Panc1 (cell line): ENCODE measurements at places on chromosomes 2 and 18. TPM values are rescaled to one million over a fixed set of nuclear protein-coding genes. Genes with fewer than 3 reads are reported as not detected.
A peak's percentile ranks its signal among the peaks of the same experiment; 100 is the strongest.

The GCA gene
- total RNA-seq = 21.3 TPM

The MARCO gene
- total RNA-seq = 0.26 TPM

The SLC5A7 gene
- not detected for total RNA-seq

The CACNB4 gene
- total RNA-seq = 1.7 TPM

DNA sequence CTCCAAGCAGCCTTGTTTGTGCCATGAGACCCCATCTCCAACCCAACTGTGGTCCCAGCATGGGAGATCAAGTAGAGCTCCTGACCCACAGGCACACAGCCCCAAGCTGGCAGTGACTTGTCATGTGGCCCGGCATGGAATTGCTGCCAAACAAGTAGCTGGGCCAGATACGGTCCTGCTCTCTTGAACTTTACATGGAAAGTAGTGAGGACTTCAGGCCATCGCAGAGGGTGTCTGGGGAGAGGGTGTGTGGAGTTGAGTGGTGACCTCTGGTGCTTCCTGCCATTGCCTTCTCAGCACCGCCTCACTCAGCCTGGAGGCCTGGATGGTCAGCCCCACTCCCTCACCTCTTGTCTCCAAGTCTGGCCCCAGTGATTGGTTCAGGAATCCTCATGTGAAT lies 10.9 kb upstream of the SLC4A3 start:
- no peaks in the 10 kb centered on the region for H3K27me3 ChIP-seq
- DNase-seq = no peak
- H3K4me1 ChIP-seq = no peaks in the 10 kb centered on the region
- H3K27ac ChIP-seq = no peak overlapping the region
- no peak overlapping the region for H3K4me3 ChIP-seq

GRCh38 chr2:70523996-70524965 lies 29.3 kb downstream of the TGFA start:
- H3K4me1 ChIP-seq = no peaks in the 10 kb centered on the region
- peaks cover 5% of the 10 kb centered on the region for H3K27me3 ChIP-seq
- no peaks in the 10 kb centered on the region for H3K36me3 ChIP-seq
- DNase-seq = no peak

DNA sequence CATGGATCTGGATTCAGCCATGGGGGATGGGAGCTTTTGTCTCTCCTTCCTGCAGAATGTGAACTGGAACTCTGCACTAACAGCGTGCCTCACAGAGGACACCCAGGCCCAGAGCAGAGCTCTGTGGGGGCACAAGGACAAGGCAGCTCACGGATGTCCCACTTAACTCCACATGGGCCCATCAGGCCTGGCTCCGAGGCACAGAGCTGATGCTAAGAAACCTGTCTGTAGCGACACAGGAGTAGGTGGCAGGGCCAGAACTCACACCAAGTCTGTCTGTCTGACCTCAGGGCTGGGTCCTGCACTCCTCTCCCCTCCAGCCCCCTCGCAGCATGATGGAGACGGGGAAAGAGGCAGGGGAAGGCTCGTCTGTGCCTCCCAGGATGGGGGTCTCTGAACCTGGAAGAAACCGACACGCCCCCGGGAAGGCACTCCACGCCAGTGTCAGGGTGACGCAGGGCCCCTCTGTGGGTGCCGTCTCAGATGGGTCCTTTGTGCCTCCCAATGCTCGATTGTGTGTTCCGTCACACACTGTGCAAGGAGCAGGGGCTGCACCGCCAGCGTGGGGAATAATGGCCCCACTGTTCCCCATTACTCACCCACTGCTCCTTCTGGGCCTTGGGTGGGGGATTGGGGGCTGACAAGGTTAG lies 36.6 kb downstream of the FAM178B start:
- DNase-seq = no peak
- no peak overlapping the region for H3K4me3 ChIP-seq
- no peaks in the 10 kb centered on the region for H3K27me3 ChIP-seq
- no peaks in the 10 kb centered on the region for H3K36me3 ChIP-seq
- no peaks in the 10 kb centered on the region for H3K4me1 ChIP-seq

- no peak overlapping the region for H3K4me3 ChIP-seq
- H3K36me3 ChIP-seq = no peaks in the 10 kb centered on the region
- no peak overlapping the region for H3K27ac ChIP-seq
- no peaks in the 10 kb centered on the region for H3K4me1 ChIP-seq
- DNase-seq = no peak
These were observed 455.8 kb downstream of the SETBP1 start for GRCh38 chr18:45136381-45137086.

DNA sequence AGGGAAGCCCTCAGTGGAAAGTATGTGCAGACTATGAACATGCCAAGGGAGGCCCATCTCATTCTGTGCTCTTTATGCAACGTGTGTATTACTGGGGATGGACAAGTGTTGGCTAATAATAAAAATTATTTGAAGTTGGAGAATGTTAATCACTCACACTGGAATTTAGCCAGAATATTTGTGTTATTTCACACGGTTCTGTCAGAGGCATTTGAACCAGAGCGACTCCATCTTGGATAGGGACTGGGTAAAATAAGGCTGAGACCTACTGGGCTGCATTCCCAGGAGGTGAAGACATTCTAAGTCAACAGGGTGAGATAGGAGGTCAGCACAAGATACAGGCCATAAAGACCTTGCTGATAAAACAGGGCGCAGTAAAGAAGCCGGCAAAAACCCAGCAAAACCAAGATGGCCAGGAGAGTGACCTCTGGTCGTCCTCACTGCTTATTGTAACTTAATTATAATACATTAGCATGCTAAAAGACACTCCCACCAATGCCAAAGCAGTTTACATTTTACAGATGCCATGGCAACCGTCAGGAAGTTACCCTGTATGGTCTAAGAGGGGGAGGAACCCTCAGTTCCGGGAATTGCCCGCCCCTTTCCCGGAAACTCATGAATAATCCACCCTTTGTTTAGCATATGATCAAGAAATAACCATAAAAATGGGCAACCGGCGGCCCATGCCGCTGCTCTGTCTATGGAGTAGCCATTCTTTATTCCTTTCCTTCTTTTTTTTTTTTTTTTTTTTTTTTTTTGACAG lies 2.6 kb upstream of the FZD5 start:
- H3K36me3 ChIP-seq = no peaks in the 10 kb centered on the region
- H3K4me3 ChIP-seq = no peak overlapping the region
- H3K27ac ChIP-seq = no peak overlapping the region
- DNase-seq = no peak
- no peaks in the 10 kb centered on the region for H3K27me3 ChIP-seq
- H3K4me1 ChIP-seq = no peaks in the 10 kb centered on the region

- H3K36me3 ChIP-seq = no peaks in the 10 kb centered on the region
- H3K4me1 ChIP-seq = no peaks in the 10 kb centered on the region
These were observed 108.0 kb upstream of the TNP1 start for GRCh38 chr2:216967889-216968288.

- H3K4me1 ChIP-seq = no peaks in the 10 kb centered on the region
- H3K27ac ChIP-seq = no peak overlapping the region
- no peaks in the 10 kb centered on the region for H3K27me3 ChIP-seq
These were observed 4.7 kb downstream of the CHRNA1 start for GRCh38 chr2:174759381-174760065.

- peak overlapping the region; percentile 53 for H3K4me3 ChIP-seq
- H3K27ac ChIP-seq = peak overlapping the region; percentile 83
These were observed 592 bp downstream of the ME2 start for GRCh38 chr18:50879302-50880118.
